ENCODE measurements at places on chromosomes 1 and 21. TPM values are rescaled to one million over a fixed set of nuclear protein-coding genes. Genes with fewer than 3 reads are reported as not detected.

DNA sequence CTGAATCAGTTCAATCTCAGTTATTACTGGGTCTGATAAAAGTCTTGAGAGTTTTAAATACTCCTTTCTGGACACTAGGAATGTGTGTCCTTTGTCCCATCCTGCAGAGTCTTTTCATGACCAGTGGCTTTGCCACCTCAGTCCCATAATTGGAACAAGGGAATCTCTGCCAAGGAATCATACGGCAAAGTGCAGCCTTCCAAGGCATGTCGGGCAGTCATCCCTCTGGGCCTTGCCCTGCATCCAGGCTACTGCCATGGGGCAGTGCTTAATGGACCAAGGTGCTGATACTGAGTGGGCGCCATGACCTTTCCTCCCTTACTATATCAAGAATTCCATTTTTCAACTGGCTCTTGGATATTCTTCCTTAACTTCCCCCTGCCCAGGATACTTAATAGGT is 195.3 kb downstream of the ZC3H11B start:
- no peaks in the 10 kb centered on the region for H3K36me3 ChIP-seq
- no peak overlapping the region for H3K27ac ChIP-seq
- no peak for DNase-seq
- H3K27me3 ChIP-seq = no peaks in the 10 kb centered on the region
- no peaks in the 10 kb centered on the region for H3K4me1 ChIP-seq

The GIPC2 gene
- 3.5 TPM for total RNA-seq

DNA sequence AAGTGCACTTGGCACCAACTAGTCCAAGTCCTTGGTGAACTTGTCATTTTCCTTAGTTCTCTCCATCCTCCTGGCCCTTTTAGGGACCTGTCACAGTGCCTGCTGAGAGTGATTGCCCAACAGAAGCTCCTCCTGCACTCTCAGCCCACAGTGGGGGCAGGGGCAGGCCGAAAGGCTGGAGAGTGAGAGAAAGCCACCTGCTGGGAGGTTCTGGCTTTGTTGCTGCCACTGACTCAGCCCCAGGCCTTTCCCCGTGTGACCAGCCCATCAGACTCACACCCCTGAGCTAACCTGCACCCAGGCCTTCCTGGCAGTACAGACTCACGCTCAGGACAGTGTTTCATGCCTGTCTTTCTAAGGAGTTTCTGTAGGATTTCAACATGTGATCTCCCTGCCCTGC is 17.1 kb upstream of the PROK1 start:
- H3K36me3 ChIP-seq = no peaks in the 10 kb centered on the region
- H3K27ac ChIP-seq = peak overlapping the region; percentile 65
- H3K4me1 ChIP-seq = peaks cover 13% of the 10 kb centered on the region
- DNase-seq = no peak

DNA sequence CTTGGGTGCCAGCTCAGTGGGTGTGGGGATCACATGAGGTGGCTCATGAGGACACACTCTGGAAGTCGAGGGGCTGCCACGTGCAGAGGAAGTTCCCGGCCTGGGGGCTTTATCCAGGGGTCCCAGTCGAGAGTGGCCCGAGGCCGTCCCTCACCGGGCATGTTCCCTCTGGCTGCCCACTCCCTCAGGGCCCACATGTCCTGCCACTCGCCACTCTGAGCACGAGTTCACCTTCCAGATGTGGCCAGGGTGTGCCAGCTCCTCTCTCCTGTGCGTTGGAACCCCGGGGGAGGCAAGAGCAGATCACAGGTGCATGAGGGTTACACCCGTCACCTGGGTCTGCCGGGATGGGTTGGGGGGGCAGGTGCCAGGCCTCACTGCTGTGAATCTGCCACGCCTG is 14.6 kb downstream of the TMEM201 start:
- H3K27ac ChIP-seq = no peak overlapping the region
- H3K27me3 ChIP-seq = no peaks in the 10 kb centered on the region
- no peak overlapping the region for H3K4me3 ChIP-seq
- H3K36me3 ChIP-seq = peaks cover 68% of the 10 kb centered on the region
- no peaks in the 10 kb centered on the region for H3K4me1 ChIP-seq
- no peak for DNase-seq

DNA sequence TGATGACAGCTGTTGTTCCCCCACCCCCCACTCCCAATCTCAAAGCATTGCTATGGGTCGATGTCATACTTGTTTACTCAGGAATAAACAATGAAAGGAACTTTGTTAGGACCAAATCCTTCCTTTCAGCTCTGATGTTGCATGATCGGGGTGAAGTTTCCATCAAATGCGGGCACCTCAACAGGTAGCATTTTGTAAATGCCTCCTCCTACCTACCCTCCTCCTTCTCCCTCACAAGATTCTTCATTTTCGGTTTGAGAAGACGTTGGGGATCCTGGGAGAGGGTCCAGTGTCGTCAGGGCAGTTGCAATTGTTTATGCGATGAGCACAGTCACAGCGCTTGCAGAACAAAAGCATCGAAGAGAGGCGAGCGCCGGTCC is 758 bp upstream of the HUNK start:
- peak overlapping the region; percentile 63 for H3K4me3 ChIP-seq
- peaks cover 3% of the 10 kb centered on the region for H3K27me3 ChIP-seq
- peaks cover 16% of the 10 kb centered on the region for H3K4me1 ChIP-seq
- no peak overlapping the region for H3K27ac ChIP-seq

The DPH5 gene
- 16.0 TPM for total RNA-seq
